ENCODE measurements at places on chromosomes 3 and 15.

GRCh38 chr15:39468331-39468730 is 112.5 kb upstream of the THBS1 start:
- DNase-seq = no peak

- DNase-seq = no peak
These were observed 233.3 kb downstream of the OPA1 start for GRCh38 chr3:193826159-193826795.

- no peak for DNase-seq
These were observed 71.4 kb upstream of the RASGRF1 start for GRCh38 chr15:79161837-79162508.

DNA sequence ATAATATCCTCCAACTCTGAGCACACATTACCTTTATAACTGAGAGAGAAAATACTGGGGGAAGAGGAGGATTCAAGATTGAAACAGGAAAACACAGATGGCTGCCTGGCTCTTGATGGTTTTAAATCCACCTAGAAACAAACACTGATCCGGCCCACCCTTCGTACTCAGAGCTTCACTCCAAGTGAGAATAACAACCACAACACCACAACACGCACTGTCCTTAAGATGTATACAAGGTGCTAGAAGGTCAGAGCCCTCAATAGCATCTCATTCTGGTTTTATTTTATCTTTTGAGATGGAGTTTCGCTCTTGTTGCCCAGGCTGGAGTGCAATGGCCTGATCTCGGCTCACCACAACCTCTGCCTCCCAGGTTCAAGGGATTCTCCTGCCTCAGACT is 9.9 kb downstream of the IP6K2 start:
- DNase-seq = no peak

GRCh38 chr3:71025010-71025409 is 558.5 kb downstream of the FOXP1 start:
- no peak for DNase-seq

GRCh38 chr3:50163572-50164455 is 8.7 kb downstream of the SEMA3F start:
- DNase-seq = no peak

DNA sequence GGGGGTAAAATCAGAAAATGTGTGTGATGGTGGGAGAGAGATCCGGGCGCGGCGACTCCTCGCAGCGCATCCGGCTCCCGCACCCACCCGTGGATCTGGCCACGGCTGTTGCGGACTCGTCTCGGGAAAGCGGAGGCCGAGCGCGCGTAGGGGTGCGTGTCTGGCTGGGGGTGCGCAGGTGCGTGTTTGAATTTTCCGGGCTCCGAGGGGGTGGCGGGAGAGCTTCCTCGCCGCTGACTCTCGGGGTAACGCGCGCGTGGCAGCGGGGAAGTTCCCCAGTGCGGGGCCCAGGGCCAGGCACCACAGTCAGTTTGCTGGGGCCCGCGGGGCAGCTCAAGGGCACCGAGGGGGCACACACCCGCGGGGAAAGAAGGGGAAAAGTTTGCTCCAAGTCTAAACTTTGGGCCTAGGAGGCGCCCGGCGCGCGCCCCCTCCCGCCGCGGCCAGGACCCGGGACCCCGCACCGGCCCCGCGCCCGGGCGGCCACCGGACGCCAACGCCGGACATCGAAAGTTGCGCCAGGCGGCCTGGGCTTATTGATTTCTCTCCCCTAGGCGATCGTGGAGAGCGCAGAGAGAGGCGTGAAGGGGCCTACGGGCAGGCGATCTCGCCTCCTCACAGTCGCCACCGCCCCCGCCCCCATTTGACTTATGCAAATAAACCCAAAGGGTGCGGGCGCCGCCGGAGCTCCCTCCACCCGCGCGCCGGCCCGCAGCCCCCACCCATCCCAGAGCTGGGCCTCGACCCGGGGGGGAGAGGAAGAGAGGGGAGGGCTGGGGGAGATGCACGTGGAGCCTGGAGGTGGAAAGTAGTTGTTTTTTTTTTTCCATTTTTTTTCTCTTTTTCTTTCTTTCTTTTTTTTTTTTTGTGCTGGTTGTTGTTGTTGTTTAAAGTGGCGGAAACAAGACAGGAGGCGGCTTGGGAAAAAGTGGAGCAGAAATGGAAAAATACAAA is 639 bp downstream of the FOXP1 start:
- peak; percentile 75 for DNase-seq

GRCh38 chr3:158742871-158743663 is 10.8 kb upstream of the RARRES1 start:
- no peak for DNase-seq

- DNase-seq = no peak
These were observed 156.5 kb upstream of the LPP start for GRCh38 chr3:187997490-187997889.

DNA sequence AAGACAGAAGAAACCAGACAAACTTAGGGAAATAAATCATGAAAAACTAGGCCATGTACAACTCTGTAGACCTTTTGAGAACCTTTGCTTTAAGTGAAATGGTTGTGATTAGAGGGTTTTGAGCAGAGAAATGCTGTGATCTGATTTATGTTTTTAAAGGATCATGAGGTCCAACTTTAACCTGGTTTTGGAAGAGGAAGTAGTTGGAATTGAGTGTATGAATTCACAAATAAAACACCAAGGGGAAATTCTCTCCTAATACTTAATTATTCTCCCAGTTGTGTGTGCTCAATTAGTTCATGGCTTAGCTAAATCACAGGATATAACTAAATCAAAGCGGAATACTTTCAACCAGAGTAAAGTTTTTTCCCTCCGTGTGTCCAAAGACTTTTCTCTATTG is 45.5 kb upstream of the MCF2L2 start:
- DNase-seq = no peak

DNA sequence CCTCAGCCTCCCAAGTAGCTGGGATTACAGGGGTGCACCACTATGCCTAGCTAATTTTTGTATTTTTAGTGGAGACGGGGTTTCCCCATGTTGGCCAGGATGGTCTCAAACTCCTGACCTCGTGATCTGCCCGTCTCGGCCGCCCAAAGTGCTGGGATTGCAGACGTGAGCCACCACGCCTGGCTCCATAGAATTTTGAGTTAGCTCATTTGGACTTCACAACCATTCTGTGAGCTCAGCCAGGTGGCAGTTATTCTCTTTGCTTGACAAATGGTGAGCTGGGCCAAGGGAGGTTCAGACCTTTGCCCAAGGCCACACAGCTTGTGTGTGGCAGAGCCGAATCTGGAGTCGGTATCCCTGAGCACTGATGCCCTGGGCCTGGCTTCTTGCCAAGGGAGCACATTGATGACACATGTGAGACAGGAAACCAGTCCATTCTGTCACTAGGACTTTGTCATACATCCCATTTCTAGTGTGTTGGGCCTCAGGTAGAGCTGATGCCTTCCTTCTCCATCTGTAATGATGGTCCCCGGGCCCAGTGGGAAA is 17.6 kb downstream of the PODXL2 start:
- peak; percentile 73 for DNase-seq

GRCh38 chr3:112405845-112406244 is 72.9 kb downstream of the CD200 start:
- DNase-seq = no peak

DNA sequence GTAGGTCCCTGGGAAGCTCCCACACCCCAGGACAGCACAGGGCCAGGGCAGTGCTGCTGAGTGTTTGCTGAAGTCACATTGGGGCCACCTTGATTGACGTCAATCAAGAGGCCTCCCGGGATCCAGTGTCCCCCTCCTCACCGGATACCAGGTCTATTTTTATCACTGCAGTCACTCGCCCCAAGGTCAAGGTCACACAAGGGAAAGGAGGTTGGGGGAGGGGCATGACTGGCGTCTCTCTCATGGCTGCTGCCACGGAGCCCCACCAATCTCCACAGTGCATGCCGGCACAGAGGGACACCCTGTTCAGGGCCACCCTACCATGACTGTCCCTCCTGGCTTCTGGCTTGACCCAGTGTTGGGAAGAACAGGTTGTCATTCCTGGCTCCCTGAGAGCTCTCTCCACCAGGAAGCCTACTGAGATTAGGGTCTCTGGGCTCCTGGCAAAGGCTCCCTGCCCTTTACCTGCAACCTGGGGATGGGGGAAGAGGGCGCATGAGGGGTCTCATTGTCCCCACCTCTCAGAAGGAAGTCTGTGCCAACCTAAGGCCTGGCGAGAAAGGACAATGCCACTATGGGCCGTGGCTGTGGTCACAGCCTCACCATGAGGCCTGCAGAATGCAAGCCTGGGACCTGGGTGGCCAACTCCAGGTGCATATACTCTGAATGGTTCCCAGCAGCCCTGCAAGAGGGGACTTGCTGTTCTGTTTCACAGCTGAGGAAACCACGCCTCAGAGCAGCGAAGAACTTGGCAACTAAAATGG is 1.5 kb downstream of the MYL3 start:
- no peak for DNase-seq

GRCh38 chr3:195040773-195041520 is 230.0 kb downstream of the XXYLT1 start:
- DNase-seq = no peak

- DNase-seq = peak; percentile 58
These were observed 98.0 kb upstream of the TLE3 start for GRCh38 chr15:70195587-70196305.

DNA sequence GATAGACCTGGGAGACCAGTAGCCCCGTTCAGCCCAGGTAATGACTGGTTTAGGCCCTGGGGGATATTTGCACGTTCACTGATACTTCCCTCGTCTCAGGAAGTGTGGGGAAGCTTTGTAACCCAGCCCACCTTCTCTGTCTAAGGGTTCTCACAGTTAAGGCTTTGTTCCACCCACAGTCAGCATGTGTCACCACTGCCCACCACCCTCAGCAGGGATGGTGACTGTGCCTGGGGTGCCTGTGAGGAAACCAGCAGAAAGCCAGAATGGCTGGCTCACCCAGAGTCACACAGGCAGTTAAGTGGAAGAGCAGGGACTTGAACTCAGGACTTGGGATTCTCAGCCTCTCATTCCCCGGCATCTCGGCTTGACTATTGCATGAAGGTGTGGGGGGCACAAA is 5.2 kb downstream of the KBTBD13 start:
- no peak for DNase-seq

DNA sequence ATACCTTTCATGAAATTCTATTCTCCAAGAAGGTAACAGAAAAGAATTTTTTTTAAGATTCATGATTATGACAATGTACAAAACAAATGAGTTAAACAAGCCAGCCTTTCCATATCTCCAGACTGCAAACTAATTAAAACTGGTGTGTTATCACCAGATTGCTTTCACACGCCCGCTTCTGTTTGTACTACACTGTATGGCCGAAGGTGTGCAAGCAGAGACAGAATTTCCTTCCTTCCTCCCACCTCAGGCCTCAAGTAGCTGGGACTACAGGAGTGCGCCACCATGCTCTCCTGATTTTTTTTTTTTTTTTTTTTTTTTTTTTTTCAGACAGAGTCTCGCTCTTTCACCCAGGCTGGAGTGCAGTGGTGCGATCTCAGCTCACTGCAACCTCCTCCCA is 400.4 kb downstream of the MAGI1 start:
- no peak for DNase-seq

- DNase-seq = no peak
These were observed 708.5 kb downstream of the SQOR start for GRCh38 chr15:46343196-46343935.

DNA sequence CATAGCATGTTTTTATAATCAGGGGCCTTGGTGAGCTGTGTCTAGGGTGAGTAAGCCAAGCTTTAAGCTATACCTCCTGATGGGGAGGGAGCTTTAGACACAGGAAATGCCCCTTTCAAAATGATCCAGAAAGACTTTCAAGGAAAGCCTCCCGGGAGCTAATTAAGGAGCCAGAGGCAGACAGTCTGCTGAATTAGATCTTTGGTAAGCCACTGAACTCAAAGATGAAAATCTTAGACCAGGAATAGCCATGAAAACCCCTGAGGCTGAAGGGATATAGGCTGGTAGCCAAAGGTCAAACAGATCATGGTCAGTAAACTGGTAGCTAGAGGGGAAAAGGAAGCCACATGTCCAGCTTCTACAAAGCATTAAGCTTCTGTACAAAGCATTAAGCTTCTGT is 42.7 kb upstream of the GAP43 start:
- peak; percentile 5 for DNase-seq

DNA sequence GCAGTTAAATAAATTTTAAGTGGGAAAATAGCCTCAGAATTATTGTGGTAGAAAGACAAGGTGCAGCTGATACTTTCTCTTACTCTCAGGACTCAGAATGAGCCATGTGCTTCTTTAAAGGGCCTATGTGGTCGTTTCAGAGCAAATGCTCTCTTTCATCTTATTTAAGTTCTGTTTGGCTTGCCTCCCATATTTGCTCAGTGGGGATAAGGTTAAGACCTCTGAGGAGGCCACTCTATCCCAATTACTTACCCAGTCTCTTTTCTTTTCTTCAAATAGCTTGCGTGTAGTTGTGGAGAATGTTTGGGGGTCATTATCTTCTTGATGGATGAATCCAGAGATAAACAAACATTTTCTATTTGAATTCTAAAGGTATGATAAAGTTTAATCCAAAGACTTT is 221.9 kb downstream of the RBMS3 start:
- DNase-seq = no peak

DNA sequence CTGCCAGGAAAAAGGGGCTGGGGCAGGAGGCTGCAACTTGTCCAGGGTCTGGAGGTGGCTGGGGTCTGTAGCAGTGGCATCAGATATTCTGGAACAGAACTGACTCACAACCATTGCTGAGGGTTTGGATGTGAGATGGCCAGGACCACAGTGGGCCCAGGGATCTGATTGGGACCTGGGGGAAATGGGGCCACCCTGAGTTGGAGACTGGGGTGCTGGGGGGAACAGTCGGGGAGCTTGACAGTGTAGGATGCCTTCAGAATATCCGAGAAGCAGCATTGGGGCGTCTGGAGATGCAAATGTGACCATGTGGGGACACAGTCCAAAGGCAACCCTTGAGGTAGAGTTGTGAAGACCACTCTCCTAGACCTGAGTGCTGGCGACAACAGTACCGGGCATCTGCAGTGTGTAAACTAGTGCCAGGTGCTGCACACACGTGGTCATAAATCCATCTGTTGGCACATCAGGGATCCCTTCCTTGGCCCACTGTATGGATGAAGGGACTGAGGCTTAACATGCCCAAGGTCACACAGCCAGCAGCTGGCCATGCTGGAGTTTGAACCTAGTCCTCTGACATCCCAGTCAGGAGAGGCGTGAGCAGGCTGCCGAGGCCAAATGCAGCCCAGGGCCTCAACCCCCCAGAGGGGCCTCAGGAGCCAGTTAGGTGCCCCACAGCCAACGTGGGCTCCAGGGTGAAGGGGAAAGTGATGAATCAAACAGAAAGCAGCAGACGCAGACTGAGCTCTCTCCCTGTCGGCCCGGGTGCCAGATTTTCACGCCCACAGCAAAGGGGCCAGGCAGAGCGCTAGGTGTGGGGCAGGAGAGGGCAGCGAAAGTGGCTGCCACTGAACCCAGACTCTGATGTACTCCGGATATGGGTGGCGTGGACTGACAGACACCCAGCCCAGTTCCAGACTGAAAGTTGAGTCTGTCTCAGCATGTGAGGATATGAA is 18.8 kb downstream of the HEMK1 start:
- no peak for DNase-seq

All from SK-N-SH (cell line).